NB4 (cell line): ENCODE measurements at places on chromosomes 2 and 18.
A peak's percentile ranks its signal among the peaks of the same experiment; 100 is the strongest.

DNA sequence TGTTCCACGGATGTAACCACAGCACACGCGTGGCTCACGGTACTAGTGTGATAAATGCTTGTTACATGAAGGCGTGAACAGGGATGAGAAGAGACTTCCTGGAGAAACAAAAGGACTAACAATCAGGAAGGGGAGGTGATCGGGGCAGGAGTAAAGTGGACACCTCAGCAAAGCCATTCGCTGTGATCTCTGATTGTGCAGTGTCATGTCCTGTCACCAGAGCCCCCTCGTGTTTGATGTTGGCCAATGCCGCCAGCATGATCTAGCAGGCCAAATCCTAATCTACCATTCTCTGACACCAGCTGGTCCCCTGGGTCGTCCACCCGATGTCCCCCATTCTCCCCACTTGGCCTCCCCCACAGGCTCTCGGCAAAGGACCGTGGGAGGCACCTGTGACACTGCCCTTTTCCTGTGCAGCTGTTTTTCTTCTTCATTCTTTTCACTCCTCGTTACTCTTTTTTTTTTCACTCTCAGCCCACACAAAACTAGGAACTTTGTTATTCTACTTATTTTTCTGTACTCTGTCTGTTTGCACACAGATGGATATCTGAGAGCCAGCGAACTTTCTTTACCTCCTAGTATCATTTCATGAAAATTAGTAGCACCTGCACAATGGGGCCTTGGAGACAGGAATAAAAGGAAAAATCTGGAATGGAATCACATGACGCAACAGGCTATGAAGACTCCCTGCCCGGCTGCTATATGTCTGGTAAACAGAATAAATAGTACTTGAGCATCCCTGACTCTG lies 146.8 kb downstream of the TGIF1 start:
- peak; percentile 84 for DNase-seq

GRCh38 chr2:205465791-205466190 lies 216.5 kb upstream of the NRP2 start:
- DNase-seq, result no peak

- peak; percentile 65 for DNase-seq
Measured at GRCh38 chr2:21422050-21422449, 298.3 kb downstream of the TDRD15 start.

DNA sequence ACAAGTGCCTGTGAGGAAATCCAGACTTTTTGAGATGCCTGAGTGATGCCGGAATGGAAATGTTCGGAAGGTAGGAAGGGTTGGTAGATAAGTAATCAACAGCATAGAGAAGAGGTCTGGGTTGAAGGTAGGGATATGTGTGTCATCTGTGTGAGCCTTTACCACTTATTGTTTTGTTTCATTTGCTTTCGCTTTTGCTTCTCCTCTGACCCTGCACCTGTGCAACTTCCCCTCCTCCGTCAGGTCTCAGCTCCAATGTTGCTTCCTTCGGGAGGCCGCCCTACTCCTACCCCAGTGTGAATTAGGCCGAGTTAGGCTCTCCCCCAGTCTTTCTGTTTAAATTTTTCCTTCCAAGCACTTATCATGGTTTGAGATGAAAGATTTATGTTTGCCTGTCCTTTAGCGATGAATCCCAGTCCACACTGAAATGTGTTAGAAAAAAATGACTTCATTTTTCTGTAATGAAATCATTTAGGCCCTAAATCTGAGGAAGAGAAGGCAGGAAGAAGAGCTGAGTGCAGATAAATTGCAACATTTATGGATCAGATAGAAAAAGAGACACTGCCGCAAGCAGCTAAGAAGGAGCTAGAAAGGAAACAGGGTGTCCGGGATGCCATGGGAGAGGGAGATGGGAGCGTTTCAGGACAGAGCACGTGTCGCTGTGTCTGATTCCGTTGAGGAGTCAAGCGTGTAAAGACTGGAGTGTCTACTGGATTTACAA lies 139.6 kb upstream of the PELI1 start:
- DNase-seq, result no peak

- DNase-seq, result peak; percentile 11
Measured at GRCh38 chr2:8003462-8004075, 678.3 kb upstream of the ID2 start.

DNA sequence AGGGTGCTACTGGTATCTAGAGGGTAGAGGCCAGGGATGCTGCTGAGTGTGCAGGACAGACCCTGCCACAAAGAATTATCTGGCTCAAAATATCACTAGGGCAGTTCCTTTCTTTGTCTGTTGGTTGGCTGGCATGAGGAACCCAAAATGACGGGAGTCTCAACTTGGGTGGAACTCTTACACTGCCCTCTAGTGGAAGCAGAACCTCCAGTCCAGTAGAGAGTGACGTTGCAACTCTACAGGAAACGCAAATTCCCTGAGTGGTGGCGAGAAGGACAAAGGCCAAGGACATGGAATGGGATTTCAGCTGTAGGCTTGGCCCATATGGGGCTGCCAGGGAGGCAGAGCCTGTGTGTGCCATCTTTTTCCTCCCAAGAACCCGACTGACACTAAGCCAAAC lies 47.1 kb downstream of the COPS8 start:
- DNase-seq, result peak; percentile 44

DNA sequence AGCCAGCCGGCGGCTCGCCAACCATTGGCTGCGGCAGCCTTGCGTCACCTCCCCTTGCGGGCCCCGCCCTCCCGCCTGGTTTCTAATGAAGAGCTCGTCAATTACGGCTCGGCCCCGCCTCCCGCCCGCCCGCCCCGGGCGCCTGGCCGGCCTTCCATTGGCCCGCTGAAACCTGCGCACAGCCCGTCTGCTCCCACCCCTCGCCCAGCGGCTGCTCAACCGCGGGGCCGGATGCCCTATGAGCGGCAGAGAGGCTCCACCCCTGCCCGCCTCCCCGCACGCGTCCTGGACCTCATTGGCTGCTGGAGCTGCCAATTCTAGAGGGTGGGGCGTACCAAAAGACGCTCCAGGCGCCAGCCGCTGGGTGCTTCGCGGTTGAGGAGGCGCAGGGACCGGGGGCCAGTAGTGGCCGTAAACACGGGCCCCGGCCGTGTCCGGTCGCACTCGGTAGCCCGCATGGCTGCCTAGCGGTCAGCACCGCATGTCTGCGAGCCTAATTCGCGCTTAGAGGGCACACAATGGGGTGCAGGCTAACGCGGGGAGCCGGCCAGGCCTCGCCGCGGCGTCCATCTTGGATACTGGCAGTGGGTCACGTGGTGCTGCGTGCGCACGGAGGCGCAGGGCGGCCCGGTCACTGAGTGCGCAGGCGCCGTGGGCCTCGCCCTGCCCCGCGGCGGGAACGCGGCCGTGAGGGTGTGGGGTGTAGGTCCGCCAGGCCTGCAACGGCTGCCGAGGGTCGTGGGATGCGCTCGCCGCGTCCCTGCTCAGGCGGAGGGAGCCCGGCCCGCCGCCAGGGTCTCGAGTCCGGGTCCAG lies 454 bp upstream of the HDAC4 start:
- peak; percentile 99 for DNase-seq

DNA sequence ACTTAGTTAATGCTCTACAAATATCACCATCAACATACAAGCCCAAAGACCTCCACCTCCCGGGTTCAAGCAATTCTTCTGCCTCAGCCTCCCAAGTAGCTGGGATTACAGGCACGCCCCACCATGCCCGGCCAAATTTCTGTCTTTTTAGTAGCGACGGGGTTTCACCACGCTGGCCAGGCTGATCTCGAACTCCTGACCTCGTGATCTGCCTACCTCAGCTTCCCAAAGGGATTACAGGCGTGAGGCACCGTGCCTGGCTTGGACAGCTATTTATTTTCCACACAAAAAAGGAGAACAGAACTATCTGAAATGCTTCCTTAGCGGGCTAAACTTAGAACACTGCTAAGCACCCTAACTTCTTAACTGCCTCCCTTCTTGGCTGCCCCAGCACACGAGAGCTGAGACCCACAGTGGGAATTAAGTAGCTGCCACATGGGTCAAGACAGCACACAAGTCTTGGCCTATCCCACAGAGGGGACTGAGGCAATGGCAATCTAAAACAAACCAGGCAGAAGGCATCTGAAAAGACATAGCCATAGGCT lies 24.8 kb downstream of the CYTIP start:
- DNase-seq, result no peak

GRCh38 chr18:75782204-75782603 lies 354.7 kb upstream of the SMIM21 start:
- no peak for DNase-seq

- no peak for DNase-seq
Measured at GRCh38 chr18:28382215-28382879, 205.4 kb upstream of the CDH2 start.

- DNase-seq, result no peak
Measured at GRCh38 chr2:219385958-219386520, 1.7 kb downstream of the DNPEP start.

DNA sequence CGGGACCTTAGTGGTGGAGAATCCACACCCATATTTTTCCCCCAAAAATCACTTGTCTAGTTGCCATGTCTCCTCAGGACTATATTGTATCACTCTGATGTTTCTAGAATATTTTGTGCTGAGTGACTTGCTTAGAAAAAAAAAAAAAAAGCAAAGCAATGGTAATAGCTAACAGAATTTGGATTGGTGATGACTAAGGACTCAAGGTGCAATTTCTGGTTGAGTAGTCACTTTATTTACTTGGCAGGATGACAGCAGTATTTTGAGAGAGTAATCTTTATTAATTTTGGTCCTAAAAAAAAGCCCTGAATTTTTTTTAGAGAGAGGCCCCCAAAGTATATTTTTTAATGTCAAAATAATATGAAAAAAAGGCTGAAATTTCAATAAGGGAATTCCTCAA lies 32.8 kb upstream of the MYO3B start:
- no peak for DNase-seq

- no peak for DNase-seq
Measured at GRCh38 chr18:3819961-3820360, 370.0 kb downstream of the TGIF1 start.

- DNase-seq, result no peak
Measured at GRCh38 chr2:27885234-27885633, 5.0 kb downstream of the RBKS start.

- DNase-seq, result no peak
Measured at GRCh38 chr2:234401426-234401825, 95.5 kb downstream of the ARL4C start.

DNA sequence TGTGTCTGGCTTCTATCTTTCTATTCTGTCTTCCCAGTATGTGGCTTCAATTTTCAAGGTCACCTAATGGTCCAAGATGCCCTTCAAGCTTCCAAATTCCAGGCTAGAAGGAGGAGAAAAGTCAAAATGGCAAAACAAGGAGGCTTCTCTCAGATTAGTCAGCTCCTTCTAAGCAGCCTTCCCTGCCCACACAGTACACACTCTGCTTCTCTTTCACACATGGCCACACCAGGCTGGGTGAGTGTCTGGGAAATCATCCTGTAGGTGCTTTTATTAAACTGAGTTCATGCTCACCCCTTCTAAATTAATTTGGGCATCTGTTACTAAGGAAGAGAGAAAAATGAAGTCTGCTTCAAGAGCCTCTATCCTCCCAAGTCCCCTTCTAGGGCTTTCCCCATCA lies 277.2 kb upstream of the MGAT5 start:
- no peak for DNase-seq

DNA sequence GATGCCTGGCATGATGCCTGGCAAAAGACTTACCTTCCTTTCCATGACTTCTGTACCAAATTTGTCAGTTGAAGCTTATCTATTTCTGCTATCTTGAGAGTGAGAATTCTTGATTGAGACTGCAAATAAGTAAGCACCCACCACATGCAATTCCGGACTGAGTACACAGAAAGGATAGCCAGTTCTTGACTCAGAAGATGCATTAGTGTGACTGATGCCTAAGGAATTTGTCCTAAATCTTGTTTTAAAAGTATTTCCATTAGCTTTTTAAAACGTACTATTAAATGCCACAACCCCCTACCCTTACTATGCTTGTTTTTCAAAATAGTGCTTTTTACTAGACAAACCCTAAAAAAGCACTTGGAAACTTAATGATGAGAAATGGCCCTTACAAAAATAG lies 545 bp downstream of the MPP4 start:
- DNase-seq, result no peak

- DNase-seq, result no peak
Measured at GRCh38 chr2:108034843-108035242, 48.5 kb downstream of the SLC5A7 start.

DNA sequence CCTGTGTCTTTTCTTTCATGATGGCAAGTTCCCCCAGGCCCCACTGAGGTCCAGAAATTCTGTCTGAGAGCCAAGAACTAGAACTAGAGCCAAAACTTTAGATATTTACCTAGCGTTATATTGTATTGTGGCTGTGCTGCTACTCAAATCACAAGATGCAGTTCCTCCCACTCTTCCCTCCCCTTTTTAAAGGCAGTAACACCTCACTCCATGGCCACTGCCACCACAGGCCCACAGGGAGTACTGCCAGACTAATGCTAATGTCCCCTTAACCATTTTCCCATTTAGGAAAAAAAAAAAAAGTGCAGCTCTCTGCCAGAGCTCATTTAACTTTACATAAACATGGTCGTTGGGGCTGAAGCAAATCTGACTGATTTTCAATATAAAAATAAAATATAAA lies 99.7 kb upstream of the KYNU start:
- DNase-seq, result no peak

DNA sequence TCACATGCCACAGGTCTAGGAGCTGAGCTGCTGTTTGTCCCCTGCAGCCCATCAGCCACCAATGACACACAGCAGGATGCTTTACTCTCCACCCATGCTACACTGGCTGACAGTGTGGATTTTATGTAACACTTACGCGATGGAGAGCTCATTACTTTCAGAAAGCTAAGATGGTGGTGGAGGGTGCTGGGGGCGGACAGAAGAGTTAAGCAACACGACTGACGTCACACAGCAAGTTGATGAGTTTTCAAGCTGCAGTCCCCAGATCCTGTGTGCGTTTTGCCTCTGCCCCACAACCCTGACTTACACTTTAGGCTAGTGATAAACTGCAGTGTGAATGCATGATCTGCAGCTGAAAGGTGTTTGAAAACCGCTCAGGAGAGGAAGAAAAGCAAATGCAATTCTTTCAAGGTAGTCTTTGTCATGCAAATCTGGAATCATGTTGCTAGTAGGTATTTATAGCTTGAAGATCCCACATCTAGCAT lies 42.4 kb downstream of the MRPS5 start:
- DNase-seq, result no peak

DNA sequence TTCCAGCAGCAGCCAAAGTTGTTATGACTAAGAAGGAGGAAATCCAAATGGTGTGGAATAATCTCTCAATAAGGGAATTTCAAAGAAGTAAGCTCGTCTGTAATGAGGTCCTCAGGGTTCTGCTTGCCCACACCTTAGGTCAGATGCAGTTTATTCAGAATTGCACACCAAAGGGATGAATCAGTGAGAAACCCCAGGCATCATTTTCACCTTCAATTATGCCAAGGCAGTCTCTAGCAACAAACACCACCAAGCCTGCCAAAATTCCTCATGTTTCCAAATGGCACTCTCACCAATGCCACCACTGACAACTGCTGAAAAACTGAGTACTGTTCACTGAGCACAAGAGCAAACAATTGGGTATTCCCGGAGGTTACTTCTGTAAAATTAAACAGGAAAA lies 43.6 kb downstream of the KCNG3 start:
- DNase-seq, result no peak

DNA sequence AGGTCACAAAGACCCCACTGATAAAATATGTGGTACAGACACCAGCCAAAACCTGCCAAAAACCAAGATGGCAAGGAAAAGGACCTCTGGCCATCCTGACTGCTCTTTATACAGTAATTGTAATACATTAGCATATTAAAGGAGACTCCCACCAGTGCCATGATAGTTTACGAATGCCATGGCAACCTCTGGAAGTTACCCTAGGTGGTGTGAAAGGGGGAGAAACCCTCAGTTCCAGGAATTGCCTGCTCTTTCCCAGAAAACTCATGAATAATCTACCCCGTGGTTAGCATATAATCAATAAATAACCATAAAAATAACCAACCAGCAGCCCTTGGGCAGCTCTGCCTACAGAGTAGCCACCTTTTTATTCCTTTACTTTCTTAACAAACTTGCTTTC lies 129.8 kb upstream of the EPB41L3 start:
- no peak for DNase-seq
